T-cell (primary cell): ENCODE measurements at places on chromosomes 4 and X.
A peak's percentile ranks its signal among the peaks of the same experiment; 100 is the strongest.

- no peak overlapping the region for H3K27ac ChIP-seq
- no peak for DNase-seq
- no peaks in the 10 kb centered on the region for H3K4me1 ChIP-seq
Measured at GRCh38 chrX:123918106-123918721, 43.3 kb upstream of the STAG2 start.

- peak; percentile 11 for DNase-seq
- peak overlapping the region; percentile 68 for H3K4me3 ChIP-seq
- H3K4me1 ChIP-seq, result peaks cover 47% of the 10 kb centered on the region
Measured at GRCh38 chrX:154490021-154490413, 412 bp downstream of the SLC10A3 start.

DNA sequence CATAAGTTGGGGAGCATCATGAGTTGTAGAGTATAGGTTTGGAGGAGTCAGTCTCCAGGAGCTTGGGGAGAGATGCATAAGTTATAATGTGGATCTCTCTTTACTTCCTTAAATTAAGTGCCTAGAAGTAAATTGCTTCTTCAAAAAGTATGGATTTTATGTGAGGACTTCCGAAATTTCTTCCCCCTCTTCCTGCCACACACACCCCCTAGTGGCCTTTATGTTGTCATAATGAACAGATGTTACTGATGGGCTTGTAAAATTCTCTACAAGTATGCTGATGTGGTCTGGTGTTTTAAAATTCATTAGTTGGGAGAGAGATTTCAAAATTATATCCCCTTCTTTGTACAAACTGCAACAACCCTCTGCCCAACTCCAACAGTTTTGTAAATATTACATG is 2.3 kb upstream of the METTL14 start:
- DNase-seq, result no peak
- peaks cover 19% of the 10 kb centered on the region for H3K4me1 ChIP-seq
- no peaks in the 10 kb centered on the region for H3K27me3 ChIP-seq

DNA sequence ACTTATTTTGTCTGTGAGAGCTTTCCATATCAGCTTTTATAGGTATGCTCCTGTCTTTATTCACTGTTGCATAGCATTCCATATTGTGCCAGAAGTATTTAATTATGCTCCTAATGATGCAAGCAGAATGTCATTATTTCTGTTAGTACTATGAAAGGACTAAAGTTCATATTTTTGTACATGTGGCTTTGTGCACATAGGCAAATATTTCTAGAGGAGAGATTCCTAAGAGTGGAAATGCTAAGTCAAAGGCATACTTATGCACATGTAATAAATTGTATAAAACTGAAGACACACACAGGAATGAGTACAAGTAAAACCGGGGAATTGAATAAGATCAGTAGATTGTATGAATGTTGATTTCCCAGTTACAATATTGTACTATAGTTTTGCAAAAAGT is 1.9 kb upstream of the ASB9 start:
- no peak overlapping the region for H3K27ac ChIP-seq
- peaks cover 3% of the 10 kb centered on the region for H3K4me1 ChIP-seq
- no peaks in the 10 kb centered on the region for H3K27me3 ChIP-seq
- no peak overlapping the region for H3K4me3 ChIP-seq
- DNase-seq, result no peak

DNA sequence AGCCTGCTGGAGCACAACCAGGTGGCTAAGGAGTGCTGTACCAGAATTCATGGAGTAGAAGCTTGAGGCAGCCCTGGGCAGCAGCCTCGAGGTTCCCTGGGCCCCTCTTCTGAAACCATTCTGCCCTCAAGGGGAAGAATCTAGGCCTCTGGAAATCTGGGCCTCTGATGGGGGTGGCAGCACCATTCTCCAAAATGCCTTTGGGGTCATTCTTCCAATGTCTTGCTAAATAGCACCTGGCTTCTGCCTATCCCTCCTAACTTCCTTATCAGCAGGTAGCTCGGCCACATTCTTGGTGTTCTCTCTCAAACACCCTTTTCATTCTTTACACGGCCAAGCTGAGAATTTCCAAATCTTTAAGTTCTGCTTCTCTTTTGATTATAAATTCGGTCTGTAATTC is 473.6 kb downstream of the BCOR start:
- no peak for DNase-seq
- no peaks in the 10 kb centered on the region for H3K4me1 ChIP-seq
- peaks cover 2% of the 10 kb centered on the region for H3K27me3 ChIP-seq
- no peak overlapping the region for H3K4me3 ChIP-seq
- no peaks in the 10 kb centered on the region for H3K36me3 ChIP-seq
- no peak overlapping the region for H3K27ac ChIP-seq

DNA sequence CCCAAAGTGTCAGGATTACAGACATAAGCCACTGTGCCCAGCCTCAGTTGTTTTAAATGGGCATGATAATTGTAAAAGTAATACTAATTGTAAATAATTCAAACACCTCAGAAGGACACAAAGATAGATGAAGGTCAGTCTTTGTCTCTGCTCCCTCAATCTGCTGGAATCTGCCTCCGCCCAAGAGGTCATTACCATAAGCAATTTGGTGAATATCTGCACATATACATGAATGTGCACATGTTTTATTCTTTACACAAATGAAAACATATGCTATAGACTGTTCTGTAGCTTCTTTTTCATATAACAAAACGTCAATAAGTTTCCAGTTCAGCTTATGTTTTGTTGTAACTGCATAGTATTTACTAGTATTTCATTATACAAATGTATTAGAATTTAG is 7.0 kb downstream of the STBD1 start:
- no peak overlapping the region for H3K27ac ChIP-seq
- no peaks in the 10 kb centered on the region for H3K27me3 ChIP-seq
- H3K36me3 ChIP-seq, result no peaks in the 10 kb centered on the region
- DNase-seq, result no peak
- H3K4me3 ChIP-seq, result no peak overlapping the region

GRCh38 chr4:150581056-150581605 is 820 bp upstream of the MAB21L2 start:
- H3K27ac ChIP-seq, result no peak overlapping the region
- peaks cover 23% of the 10 kb centered on the region for H3K36me3 ChIP-seq
- no peak overlapping the region for H3K4me3 ChIP-seq
- no peak for DNase-seq

GRCh38 chr4:48827622-48828021 is 3.3 kb upstream of the OCIAD1 start:
- H3K27ac ChIP-seq, result no peak overlapping the region
- peaks cover 10% of the 10 kb centered on the region for H3K4me1 ChIP-seq
- no peaks in the 10 kb centered on the region for H3K27me3 ChIP-seq
- no peaks in the 10 kb centered on the region for H3K36me3 ChIP-seq
- no peak for DNase-seq
- H3K4me3 ChIP-seq, result no peak overlapping the region

GRCh38 chr4:166846939-166847338 is 387.4 kb downstream of the SPOCK3 start:
- H3K4me3 ChIP-seq, result no peak overlapping the region
- H3K36me3 ChIP-seq, result no peaks in the 10 kb centered on the region

DNA sequence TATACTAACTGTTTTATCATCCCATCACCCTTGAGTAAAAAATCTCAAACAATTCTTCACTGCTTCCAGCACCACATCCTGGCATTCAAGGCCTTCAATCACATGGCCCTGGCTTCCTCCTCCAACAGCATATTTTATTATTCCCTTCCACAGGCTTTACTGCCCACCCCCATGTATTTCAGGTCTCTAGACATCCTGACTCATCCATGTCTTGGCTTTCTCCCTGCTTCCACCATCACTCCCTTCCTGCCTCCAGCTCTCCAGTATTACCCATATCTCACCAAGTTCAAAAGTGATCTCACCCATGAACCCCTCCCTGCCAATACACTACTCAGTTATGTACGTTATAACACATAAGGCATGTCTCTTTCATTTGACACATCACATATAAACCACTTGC is 34.7 kb upstream of the PLAC1 start:
- H3K27ac ChIP-seq, result no peak overlapping the region
- H3K4me1 ChIP-seq, result no peaks in the 10 kb centered on the region
- no peaks in the 10 kb centered on the region for H3K27me3 ChIP-seq

- DNase-seq, result no peak
- H3K27me3 ChIP-seq, result no peaks in the 10 kb centered on the region
- no peak overlapping the region for H3K4me3 ChIP-seq
- no peak overlapping the region for H3K27ac ChIP-seq
- no peaks in the 10 kb centered on the region for H3K4me1 ChIP-seq
Measured at GRCh38 chr4:169899295-169899694, 126.9 kb downstream of the MFAP3L start.

DNA sequence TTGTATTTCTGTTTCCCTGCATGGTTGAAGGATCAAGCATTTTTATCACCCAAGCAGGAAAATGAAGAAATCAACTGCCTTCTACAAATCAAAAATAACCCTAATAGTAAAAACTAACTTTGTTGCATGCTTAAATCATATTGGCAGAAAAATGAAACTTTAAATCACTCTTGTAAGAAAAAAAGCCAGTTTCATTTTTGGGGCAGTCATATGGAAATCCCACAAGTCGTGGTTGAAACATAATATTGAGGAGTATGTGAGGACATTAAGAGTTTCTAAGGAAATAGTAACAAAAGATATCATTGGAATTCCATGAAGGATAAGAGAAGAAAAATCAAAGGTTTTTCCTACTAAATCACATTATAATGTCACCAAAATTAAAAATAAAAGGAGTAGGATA is 8.4 kb downstream of the TEC start:
- no peak overlapping the region for H3K4me3 ChIP-seq
- H3K27ac ChIP-seq, result no peak overlapping the region
- no peaks in the 10 kb centered on the region for H3K27me3 ChIP-seq
- no peaks in the 10 kb centered on the region for H3K4me1 ChIP-seq
- no peaks in the 10 kb centered on the region for H3K36me3 ChIP-seq

DNA sequence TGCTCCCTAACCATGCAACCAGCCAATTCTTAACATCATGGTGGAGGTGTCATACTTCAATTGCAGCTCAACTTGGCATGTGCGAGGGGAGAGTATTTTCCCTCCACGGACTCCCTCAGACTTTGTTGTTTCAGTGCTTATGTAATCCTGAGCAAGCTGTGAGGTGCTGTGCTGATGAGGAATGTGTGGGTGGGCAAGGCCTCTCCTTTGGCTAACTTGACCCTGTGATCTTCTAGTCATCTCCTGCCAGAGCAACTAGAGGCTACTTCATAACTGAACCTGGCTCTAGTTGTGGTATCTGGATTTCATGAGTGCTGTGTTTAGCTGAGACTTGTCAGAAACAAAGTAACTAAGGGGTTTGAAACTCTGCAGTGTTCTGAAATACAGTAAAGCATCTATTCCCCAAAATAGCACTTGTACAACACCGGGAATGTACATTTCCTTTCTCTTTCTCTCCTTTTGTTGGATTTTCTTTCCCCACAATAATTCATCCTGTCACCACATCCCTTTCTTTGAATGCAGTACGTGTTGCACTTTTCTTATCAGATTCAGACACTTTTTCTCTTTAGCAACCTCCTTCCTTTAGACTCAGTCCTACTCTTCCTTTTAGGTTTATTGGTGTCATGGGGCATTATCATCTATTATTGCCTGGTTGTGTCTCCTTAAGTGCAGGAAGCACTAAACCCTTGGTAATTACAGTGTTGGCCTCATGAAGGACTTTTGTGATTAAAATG is 415.2 kb upstream of the NR3C2 start:
- no peak overlapping the region for H3K27ac ChIP-seq
- H3K36me3 ChIP-seq, result no peaks in the 10 kb centered on the region
- DNase-seq, result no peak
- no peaks in the 10 kb centered on the region for H3K4me1 ChIP-seq
- no peak overlapping the region for H3K4me3 ChIP-seq

DNA sequence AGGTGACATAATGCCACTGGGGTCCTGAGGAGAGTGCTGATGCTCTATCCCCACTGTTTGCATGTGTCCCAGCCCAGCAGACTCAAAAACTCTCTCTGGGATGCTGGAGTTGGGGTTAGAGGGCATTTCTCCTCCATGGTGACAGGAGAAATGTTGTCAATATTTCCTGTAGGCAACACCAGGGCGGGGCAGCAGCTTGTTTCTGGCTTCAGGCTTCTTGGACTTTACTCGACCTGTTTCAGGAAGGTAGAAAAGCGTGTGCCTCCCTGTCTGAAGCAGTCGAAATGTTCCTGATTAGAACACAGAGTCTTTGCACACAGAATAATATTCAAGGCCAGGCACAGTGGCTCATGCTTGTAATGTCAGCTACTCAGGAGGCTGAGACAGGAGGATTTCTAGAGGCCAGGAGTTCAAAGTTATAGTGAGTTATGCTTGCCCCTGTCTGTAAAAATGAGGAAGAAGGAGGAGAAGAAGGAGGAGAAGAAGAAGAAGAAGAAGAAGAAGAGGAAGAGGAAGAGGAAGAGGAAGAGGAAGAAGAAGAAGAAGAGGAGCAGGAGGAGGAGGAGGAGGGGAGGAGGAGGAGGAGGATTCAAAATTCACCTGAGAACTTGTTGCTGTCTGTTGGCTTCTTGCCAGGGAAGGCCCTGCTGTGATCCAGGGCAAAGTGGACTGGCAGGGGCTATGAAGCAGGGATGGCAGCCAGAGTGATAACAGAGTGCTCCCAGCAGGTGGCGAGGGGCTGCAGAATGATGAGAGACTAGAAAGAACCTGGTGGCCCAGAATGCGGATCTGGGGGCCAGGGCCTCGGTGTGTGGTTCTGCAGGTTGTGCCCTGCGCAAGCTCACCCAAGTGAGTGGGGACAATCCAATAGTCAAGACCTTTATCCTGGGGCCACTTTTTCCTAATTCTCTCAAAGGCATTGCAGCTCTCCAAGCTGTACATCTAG is 82.9 kb downstream of the RTL5 start:
- H3K4me1 ChIP-seq, result peaks cover 19% of the 10 kb centered on the region
- DNase-seq, result no peak
- no peaks in the 10 kb centered on the region for H3K27me3 ChIP-seq

- DNase-seq, result no peak
- no peak overlapping the region for H3K4me3 ChIP-seq
- H3K36me3 ChIP-seq, result no peaks in the 10 kb centered on the region
Measured at GRCh38 chr4:53717064-53717549, 125.8 kb upstream of the LNX1 start.
